Cortex of kidney (tissue), 1 donor: ENCODE measurements at places on chromosomes 11 and 22.

- no peak for DNase-seq
Observed at GRCh38 chr11:132357811-132358572, 987.6 kb downstream of the NTM start.

- DNase-seq: no peak
Observed at GRCh38 chr11:129267716-129268115, 75.6 kb upstream of the ARHGAP32 start.

DNA sequence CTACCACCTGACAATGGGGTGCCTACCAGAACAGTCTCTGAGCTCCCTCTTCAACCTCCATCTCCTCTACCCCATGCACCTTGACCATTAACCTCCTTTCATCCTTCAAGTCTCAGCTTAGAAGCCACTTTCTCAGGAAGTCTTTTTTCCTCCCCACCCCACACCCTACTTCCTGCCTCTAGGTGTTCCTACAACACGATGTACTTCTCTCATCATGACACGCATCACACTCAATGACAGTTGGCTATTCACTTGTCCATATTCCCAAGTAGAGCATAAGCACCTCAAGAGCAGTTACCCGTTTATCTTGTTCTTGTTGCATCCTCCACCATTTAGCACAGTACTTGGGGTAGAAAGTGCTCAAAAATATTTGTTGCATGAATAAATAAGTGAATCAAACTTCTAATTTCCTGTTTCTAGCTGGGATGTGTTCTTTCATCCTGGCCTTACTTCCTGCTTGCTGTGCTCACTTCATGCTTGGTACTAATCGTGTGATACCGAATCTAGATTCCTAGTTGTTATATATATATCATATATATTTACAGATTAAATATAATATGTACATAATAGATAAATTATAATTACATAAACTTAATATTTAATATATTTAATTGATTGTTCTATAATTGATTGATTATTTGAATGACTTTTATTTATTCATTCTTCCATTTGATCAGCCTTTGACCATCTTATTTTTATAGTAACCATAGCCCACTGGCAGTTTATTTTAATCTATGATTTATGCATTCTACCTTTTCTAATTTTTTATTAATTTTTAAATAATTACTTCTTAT is 177.5 kb upstream of the TMEM45B start:
- DNase-seq: no peak

GRCh38 chr11:103953797-103954486 is 82.5 kb upstream of the DDI1 start:
- no peak for DNase-seq

- no peak for DNase-seq
Observed at GRCh38 chr11:12764187-12764914, 90.1 kb downstream of the TEAD1 start.

DNA sequence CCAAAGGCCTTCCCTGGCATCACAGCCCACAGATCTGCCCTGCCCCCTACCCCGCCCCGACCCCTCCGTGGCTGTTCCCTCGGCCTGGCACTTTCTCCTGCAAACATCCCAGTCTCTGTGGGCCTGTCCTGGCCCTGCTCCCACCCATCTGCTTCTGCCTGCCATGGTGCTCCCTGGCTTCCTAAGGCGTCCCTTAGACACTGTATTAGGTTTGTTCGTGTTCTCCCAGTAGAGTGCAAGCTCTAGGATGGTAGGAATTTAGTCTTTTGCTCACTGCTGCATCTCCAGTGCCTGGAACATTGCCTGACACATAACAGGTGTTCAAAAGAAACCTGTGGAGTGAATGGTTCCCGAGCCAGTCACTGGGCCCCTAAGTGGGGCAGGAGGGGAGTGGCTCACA is 69.6 kb upstream of the PITPNB start:
- DNase-seq: no peak

- DNase-seq: no peak
Observed at GRCh38 chr11:59225017-59225416, 12.3 kb upstream of the MPEG1 start.

GRCh38 chr11:1078191-1078601 is 3.5 kb downstream of the MUC2 start:
- no peak for DNase-seq

- DNase-seq: no peak
Observed at GRCh38 chr11:68383976-68384501, 71.6 kb downstream of the LRP5 start.

DNA sequence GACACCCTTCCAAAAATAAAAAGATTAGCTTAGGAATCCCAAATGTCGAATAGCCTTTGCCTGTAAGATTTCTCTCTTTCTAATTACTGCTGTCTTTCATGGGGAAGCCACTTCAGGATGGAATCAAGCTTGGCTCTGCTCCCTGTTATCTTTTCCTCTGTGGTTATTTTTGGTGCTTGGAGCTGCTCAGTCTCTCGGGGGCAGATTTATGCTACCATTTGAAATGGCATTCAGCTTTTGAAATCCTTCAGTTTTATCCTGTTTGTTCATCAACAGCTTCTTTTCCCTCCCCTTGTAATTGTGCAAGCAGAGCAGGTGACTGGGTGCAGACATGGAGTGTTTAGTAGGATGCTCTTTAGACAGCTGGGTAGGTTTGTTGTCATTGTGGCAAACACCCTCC is 111.0 kb downstream of the DBX1 start:
- no peak for DNase-seq

DNA sequence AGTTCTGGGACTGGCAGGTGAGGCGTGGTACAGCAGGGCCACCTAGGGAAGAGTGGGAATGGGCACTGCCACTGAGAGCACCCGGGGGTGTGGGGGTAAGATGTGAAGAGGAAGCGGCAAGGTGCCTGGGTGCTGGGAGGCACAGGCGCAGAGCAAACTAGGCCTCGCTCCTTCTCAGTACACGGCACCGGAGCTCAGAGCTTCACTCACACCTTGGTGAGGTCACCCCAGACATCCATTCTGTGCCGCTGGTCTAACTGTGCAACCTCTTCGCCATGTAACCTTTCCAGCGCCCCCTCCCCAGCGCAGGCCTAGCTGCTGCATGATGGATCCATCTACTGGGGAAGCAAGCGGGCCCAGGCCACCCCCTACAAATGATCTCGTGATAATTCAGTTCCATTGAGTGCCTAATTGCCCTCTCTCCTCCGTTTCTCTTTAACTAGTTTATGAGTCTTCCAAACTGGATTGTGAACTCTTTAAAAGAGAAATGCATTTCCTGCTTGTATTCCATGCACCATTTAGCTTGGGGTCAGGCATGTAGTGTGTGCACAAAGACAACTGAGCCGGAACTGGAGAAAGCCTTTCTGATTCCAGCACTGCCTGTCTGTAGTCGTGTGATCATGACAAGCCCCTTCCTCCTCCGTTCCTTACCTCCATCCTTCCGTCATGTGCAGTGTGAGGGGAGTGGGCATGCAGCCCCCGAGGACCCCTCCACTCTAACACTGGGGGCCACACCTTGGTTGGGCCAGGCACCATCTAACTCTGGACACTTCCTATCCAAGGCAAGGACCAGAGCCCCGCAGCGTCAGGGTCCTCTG is 1475.2 kb downstream of the TBC1D22A start:
- DNase-seq: no peak

DNA sequence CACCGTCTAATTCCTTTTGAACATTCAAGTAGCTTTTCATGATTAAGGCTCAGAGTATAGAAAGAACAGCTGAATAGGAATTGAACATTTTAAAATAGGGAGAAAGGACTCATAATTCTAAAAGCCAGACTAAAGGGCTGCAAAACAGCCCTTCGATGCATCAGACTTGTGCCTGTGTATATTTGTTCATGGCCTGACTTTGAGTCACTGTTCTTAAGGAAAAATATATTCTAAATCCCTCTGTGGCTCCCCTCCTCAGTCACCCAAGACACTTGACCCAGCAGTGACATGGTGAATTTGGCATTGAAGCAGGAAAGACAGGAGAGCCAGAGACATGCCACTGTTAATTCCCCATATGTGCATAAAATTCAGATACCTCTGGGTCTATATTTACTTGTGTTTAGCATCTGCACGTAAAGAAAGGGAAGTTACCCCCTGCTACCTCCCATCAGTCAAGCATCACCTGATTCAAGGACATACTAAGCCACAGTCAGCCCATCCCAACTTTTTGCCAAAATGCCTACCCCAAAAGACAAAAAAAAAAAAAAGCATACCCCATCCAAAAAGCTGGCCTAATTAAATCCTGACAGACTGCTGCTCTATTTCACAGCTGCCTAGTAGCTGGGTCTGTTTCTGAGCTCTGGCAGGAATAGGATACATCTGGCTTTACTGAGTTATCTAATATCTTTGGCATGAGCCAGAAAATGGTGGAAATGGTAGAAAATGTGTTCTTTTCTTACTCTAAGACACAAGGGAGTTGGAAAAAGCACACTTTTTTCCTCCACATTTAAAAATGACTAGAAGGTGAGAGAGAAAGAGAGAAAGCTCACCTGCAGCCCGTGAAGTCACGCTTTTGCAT is 93.5 kb downstream of the COMMD9 start:
- DNase-seq: no peak

GRCh38 chr11:122524898-122525297 is 130.6 kb upstream of the UBASH3B start:
- no peak for DNase-seq

- no peak for DNase-seq
Observed at GRCh38 chr11:123559523-123559955, 94.9 kb downstream of the SCN3B start.

DNA sequence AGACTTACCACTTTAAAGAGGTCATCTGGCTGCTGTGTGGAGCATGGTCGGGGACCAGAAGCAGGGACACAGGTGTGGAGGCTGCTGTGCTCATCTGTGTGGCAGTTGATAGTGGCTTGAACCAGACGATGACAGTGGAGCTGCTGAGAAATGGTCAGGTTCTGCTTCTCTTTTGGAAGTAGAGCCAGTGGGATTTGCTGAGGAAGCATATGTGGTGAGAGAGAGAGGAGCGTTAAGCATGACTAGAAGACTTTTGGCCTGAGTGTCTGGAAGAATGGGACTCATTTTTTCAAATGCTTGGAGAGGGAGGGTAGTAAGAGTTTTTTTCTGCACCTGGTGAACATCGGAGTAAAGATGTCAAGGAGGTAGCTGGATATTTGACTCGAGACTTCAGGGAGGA is 12.5 kb upstream of the SREBF2 start:
- DNase-seq: no peak

- DNase-seq: no peak
Observed at GRCh38 chr11:44792171-44792570, 65.4 kb downstream of the TSPAN18 start.

GRCh38 chr11:115377882-115378296 is 126.3 kb downstream of the CADM1 start:
- no peak for DNase-seq

- DNase-seq: no peak
Observed at GRCh38 chr11:72781313-72782080, 12.3 kb downstream of the STARD10 start.

DNA sequence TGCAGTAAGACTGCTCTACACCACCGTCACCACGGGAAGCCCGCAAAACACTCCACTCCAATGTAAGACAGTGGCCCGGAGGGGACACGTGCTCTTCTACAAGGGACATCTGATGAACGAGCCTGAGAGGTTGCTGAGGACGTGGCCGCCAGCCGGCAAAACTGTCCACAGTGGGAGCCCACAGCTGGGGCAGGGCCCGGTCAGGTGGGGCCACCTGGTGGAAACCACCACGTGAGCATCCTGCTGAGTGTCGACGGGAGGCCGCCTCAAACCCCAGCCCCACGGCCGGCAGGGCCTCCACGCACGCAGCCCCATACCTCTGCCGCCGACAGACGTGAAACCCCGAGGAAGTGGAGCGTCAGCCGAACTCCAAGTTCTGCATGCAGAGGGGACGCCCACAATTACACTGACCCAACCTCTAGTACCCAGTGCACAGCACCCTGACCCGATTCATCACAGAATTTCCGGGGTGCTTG is 42.6 kb downstream of the BRD1 start:
- no peak for DNase-seq

DNA sequence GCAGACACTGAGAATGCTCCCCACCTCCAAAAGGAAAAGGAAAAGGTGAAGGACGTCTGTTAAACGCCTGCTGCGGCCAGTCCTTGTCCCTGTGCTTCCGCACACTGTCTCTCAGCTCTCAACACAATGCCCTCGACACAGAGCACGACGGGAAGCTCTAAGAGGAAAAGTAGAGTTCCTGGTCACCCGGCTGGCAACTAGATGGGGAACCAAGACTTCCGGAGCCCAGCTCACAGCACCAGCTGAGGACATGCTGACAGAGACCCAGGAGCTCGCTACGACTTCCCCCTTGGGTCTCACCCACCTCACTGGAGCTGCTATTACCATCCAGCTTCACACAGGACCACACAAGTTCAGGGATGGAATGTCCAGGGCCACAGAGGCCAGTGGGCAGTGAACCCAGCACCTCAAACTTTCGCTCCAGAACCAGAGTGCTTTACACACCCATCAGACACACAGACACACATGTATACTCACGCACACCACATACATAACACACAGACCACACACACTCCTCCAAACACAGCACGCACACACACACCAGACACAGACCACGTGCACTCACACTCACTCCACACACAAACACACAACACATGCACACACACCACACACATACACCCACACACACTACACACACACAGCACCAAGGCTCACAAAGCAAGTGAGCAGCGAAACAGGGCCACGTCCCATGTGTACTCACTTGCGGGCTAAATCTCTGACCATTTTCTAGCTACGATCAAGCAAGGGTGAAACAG is 9.6 kb downstream of the SULT4A1 start:
- no peak for DNase-seq

GRCh38 chr22:43944670-43945430 is 10.4 kb upstream of the SAMM50 start:
- DNase-seq: no peak

GRCh38 chr11:31699066-31699465 is 112.1 kb downstream of the PAX6 start:
- DNase-seq: no peak
